ENCODE measurements at places on chromosomes 16 and 17.

DNA sequence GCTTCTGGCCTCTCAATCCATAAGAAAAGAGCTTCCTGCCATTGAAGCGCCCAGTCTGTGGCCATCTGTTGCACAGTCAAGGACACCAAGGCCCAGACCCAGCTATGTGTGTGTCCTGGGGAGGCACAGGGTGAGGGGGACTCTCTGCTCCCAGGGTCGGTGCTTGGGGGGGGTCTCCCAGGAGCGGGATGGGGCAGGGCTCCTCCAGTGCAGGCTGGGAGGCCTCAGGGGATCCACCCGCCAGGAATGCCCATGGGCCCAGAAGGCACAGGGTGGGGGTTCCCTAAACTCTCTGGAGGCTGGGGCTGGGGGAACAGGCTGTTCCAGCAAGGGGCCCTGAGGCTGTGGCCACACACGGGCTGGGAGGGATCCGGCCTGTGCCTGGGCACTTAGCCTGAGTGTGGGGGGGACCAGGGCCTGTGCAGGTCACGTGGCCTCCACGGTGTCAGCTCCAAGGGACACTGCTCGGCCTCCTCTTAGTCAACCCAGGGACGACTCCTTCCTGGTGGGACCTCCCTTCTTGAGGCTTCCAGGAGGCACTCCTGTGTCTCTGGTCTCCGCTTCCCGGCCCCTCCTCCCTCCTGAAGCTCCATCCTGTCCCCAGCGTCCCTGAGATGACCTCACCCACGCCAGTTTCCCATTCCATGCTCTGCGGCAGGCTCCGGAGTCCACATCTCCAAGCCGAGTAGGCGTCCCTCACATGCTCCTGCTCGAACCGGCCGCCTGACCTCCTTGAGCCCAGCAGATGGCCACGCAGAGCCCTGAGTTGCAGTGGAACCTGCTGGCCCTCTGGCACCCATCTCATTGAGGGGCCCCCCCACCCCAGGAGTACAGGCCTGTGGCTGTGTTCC is 23.1 kb upstream of the BAHCC1 start:
- no peak overlapping the region for H3K4me3 ChIP-seq
- no peak overlapping the region for H3K27ac ChIP-seq
- H3K27me3 ChIP-seq: no peaks in the 10 kb centered on the region
- DNase-seq: no peak

DNA sequence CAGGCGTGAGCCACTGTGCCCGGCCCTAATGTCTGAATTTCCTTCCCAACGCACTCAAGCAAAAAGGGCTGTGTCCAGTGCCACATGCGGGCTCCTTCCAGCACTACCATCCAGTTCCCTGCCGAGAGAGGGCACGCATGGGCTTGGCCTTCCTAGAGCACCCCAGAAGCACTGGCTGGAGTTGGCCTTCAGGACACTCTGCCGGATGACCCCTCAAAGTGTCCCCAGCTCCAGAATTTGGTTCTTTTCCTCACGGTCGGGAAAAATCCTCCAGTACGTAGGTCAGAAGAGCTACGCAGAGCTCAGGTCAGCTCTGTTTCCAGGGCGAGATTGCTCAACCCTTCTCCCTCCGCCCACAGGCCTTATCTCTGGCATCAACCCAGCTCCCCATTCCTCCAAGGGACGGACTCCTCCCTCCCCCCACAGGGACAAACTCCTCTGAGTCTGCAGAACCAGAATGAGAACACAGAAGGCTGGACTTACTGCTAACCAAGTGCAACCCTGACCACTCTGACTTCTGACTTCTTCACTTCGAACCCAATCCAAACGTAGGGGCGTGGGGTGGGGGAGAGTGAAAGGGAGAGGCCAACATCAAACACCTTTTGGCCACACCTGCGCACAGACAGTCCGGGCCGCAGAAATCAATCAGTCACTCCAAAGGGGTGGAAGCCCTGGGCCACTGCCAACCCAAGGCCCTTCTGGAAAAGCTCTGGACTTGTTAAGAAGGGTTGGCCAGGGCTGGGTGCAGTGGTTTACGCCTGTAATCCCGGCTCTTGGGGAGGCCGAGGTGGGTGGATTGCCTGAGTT is 3.6 kb downstream of the CDC42EP4 start:
- no peak overlapping the region for H3K27ac ChIP-seq
- H3K4me1 ChIP-seq: peaks cover 12% of the 10 kb centered on the region
- no peak for DNase-seq

GRCh38 chr17:7186241-7186640 is 7.1 kb upstream of the ASGR1 start:
- H3K27ac ChIP-seq: no peak overlapping the region
- H3K4me3 ChIP-seq: no peak overlapping the region
- H3K4me1 ChIP-seq: peaks cover 1% of the 10 kb centered on the region
- no peak for DNase-seq
- H3K27me3 ChIP-seq: no peaks in the 10 kb centered on the region
- H3K36me3 ChIP-seq: peaks cover 3% of the 10 kb centered on the region

DNA sequence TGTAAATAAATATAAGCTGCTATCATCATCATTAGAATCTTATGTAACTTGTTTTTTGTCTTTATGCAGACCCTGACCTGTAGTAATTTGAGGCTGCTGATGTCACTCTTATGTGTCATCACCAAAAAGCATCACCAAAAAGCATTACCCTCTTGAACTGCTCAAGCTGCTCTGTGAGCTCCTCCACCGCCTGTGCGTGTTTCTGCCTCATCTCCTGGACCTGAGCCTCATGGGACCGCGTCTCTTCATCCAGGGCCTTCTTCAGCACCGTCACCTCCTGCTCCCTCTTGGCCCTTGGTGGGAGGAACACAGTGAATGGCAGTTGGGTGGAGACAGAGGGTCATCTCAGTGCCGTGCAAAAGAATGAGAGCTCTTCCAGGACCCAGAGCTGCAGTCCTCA is 82.4 kb downstream of the NDE1 start:
- DNase-seq: no peak
- H3K27me3 ChIP-seq: no peaks in the 10 kb centered on the region
- no peak overlapping the region for H3K27ac ChIP-seq
- H3K4me3 ChIP-seq: no peak overlapping the region
- no peaks in the 10 kb centered on the region for H3K36me3 ChIP-seq

DNA sequence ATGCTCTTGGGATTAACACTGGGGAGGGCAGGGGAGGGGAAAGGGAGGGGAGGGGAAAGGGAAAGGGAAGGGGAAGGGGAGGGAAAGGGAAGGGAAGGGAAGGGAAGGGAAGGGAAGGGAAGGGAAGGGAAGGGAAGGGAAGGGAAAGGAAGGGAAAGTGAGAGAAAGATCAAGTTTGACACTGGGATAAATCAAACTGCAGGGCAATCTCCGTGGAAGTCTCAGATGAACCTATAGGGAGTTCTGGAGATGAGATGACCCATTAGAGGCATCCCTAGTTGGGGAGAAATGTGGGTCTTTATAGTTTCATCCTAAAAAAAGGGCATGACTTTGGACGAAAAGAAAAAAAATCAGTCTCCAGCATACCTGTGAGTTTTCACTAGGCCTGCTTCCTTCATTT is 2.2 kb downstream of the KRTAP4-12 start:
- no peaks in the 10 kb centered on the region for H3K4me1 ChIP-seq
- no peaks in the 10 kb centered on the region for H3K36me3 ChIP-seq
- no peak overlapping the region for H3K27ac ChIP-seq
- no peak overlapping the region for H3K4me3 ChIP-seq

DNA sequence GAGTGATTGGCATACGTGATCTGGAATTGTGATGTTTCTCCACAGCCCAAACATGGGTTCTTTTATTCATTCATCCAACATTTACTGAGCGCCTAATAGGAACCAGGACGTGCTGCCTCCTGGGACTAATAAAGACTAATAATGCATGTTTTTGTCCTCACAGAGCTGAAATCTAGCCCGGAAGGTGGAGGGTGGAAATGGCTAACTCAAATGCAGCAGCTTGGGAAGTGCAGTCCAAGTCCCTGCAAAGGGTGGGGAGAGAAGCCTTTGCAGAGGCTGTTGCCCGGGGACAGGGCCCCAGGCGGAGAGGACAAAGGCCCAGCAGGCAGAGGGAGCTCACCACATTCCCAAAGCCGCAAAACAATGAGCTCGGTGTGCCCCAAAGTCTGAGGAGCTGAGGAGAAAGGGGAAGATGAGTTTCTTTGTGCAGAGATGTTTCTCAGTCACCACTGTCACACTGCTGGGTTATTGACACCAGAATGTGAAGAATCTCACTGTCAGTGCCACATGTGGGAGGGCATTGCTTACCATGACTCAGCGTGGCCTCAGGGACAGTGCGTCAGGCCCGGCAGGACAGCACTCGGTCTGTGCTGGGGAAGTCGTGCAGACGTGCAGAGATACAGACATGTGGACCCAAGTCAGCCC is 118.2 kb upstream of the CHMP6 start:
- no peaks in the 10 kb centered on the region for H3K36me3 ChIP-seq
- H3K4me1 ChIP-seq: peaks cover 8% of the 10 kb centered on the region
- no peak overlapping the region for H3K27ac ChIP-seq
- peak; percentile 61 for DNase-seq

- no peaks in the 10 kb centered on the region for H3K36me3 ChIP-seq
- no peaks in the 10 kb centered on the region for H3K4me1 ChIP-seq
- H3K27me3 ChIP-seq: no peaks in the 10 kb centered on the region
- no peak for DNase-seq
- no peak overlapping the region for H3K4me3 ChIP-seq
These were observed 18.3 kb upstream of the TOM1L1 start for GRCh38 chr17:54882371-54882770.

- H3K4me1 ChIP-seq: peaks cover 17% of the 10 kb centered on the region
- no peaks in the 10 kb centered on the region for H3K36me3 ChIP-seq
- no peak overlapping the region for H3K4me3 ChIP-seq
- no peaks in the 10 kb centered on the region for H3K27me3 ChIP-seq
These were observed 101.6 kb downstream of the RAB11FIP4 start for GRCh38 chr17:31492880-31493655.

- no peaks in the 10 kb centered on the region for H3K27me3 ChIP-seq
- no peak overlapping the region for H3K27ac ChIP-seq
- no peak for DNase-seq
- H3K4me1 ChIP-seq: peaks cover 1% of the 10 kb centered on the region
- H3K4me3 ChIP-seq: no peak overlapping the region
These were observed 55.6 kb upstream of the ALOX12 start for GRCh38 chr17:6940186-6940649.

GRCh38 chr17:74049167-74049966 is 154.1 kb upstream of the RPL38 start:
- H3K4me3 ChIP-seq: no peak overlapping the region
- no peak for DNase-seq
- no peak overlapping the region for H3K27ac ChIP-seq
- no peaks in the 10 kb centered on the region for H3K27me3 ChIP-seq
- no peaks in the 10 kb centered on the region for H3K4me1 ChIP-seq

DNA sequence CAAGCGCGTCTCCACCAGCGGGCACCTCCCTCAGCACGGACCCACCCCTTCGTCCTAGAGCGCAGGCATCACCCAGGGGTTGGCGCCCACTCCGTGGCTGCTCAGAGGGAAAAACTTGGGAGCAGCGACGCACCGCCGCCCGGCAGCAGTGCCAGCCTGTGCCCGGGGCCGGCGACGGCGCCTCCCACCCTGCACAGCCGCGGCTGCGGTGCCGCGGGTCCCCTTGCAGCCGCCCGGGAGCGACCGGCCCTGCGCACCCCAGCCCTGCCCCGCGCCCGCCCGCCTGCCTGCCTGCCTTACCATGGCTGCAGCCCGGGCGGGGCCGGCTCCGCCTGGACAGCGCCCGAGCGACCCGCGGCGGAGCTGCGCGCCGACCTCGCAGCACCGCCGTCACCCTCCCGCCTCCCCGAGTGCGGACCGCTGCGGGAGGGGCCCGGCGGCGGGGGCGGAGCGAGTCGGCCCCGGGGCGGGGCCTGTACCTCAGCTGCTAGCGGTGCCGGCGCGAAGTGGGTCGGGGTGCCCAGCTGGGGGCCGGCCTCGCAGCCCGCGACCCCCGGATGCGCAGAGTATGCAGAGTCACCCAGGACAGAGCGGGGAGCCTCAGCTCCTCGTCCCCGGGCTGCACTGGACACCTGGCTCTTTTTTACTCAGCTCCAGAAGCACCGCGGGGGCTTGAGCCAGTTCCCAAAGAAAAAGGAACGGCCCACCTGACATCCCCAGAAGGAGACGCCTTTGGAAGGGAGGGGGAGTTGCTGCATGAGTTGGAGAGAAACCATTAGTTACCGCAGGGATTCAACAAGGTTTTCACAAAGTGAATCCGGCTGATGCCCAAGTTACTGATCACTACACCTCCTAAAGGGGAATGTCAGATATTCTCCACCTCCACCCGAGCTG is 17.5 kb upstream of the MTMR4 start:
- no peaks in the 10 kb centered on the region for H3K27me3 ChIP-seq
- H3K36me3 ChIP-seq: no peaks in the 10 kb centered on the region
- peak overlapping the region; percentile 69 for H3K4me3 ChIP-seq
- H3K4me1 ChIP-seq: 0 out of 2 replicates have a peak, but pooled peaks cover 5% of the 10 kb centered on the region

- H3K4me3 ChIP-seq: no peak overlapping the region
- DNase-seq: no peak
- no peaks in the 10 kb centered on the region for H3K36me3 ChIP-seq
- H3K27ac ChIP-seq: no peak overlapping the region
These were observed 4.1 kb upstream of the PHF12 start for GRCh38 chr17:28955408-28955807.

- no peaks in the 10 kb centered on the region for H3K27me3 ChIP-seq
- no peak overlapping the region for H3K4me3 ChIP-seq
- no peak overlapping the region for H3K27ac ChIP-seq
- H3K36me3 ChIP-seq: no peaks in the 10 kb centered on the region
- DNase-seq: no peak
- H3K4me1 ChIP-seq: peaks cover 2% of the 10 kb centered on the region
These were observed 89.5 kb downstream of the CLEC16A start for GRCh38 chr16:11033629-11034420.

DNA sequence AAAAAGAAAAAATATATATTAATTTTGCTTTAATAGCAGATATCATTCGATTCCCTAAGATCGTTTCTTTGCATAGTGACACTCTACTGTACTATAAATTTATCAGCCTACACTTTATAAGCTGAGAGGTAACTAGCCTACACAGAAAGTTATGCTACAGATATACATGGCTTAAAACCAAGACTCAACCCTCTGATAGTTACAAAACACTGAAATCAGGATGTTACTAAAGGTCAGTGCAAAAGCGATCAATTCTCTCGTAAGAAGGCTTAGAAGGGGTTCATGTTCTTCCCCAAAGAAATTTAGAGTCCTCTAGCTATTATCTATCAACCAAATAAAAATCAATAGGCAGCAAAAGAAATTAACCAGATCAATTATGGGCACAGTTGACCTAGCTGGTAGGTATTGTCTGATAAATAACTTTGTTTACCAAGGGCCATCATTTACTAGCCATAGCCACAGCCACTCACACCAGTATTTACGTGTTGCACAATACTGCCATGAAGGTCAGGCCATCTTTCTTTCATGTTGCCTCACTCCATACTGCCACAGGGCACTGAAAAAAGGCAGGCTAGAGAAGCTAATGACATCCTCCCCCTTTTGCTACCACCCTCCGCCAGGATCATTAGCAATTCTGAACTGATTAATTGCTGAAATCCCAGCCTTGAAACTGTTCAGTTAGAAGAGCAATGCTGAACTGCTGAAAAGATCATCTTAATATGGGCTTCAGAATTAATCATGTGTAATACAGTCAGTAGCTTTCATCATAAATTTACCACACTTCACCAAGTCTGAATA is 43.7 kb downstream of the RND2 start:
- no peak for DNase-seq
- no peak overlapping the region for H3K4me3 ChIP-seq
- H3K27me3 ChIP-seq: no peaks in the 10 kb centered on the region
- no peaks in the 10 kb centered on the region for H3K4me1 ChIP-seq
- H3K36me3 ChIP-seq: peaks cover 2% of the 10 kb centered on the region
- H3K27ac ChIP-seq: no peak overlapping the region

Measured in iPS DF 6.9 (cell line).